ENCODE measurements at places on chromosomes 12 and 14. TPM values are rescaled to one million over a fixed set of nuclear protein-coding genes. Genes with fewer than 3 reads are reported as not detected.

Gene RIMBP2
- not detected for total RNA-seq

Gene SPTB
- 95.1 TPM for total RNA-seq

GRCh38 chr12:1250641-1251040 is 259.6 kb downstream of the ERC1 start:
- no peak for DNase-seq

DNA sequence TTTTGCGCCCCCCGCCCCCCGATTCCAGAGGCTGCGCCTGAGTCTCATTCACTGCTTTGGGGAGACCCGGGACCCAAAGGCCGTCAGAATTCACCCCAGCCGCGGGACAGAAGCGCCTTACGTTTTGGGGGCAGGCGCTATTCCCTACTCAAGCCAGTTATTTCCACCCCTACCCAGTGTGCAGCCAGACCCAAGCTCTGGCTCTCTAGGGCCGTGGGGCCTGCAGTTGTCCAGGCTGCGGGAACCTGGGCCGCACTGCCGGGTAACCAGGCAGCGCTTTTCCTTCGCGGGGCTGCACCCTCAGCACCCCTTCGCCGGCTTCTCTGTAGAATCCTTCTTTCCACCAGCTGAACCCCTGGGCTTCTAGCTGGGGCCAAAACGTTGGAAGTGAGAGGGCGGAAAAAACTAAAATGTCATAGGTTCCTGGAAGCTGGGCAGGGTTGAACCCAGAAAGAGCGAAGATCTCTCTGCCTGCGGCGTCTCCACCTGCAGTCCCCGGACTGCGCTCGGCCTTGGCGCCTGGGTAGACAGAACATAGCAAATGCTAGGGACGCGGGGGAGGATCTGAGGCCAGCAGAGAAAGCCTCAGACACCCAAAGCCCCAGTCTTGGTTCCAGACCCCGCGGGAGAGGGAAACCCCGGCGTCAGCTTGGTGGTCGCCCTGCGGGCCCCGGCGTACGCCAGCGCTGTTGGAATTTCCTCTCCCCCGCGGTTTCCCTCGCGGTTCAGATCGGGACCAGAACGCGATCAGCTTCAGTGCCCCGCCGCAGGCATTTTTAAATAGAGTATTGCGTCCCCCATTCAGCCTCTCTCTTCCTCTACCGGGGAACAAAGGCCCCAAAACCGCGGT is 18.3 kb downstream of the TBX3 start:
- DNase-seq: no peak

DNA sequence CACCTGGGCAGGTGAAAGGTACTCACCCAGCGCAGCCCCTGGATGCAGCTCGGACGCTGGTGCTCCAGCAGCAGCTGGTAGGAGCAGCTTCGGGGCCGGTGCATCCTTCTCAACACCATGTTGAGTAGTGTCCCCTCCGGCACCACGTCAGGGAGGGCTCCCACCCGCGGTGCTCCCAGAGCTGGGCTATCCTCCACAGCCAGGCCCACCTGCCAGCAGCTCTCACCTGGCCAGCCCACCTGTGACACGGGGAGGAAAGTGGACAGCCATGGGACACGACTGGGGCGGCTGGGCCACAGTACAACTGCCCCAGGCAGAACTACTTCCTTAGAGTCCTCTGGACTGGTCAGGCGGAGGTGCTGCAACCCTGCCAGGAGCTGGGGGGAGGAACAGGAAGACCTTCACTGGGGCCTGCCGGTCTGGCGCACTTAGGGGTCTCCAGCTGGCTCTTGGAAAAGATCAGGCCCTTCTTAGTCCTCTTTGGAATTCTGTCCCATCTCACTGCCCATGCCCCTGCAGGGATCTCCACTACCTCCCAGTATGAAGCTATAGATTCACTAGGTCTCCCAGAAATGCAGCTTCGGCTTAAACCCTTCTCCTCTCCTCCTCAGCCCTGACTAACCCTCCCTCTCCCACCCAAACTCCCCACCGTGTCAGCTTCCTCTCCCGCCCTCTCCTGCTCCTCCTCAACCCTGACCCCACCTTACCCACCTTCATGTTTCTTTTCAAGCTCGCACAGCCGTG is 668 bp downstream of the RAPGEF3 start:
- DNase-seq: no peak

DNA sequence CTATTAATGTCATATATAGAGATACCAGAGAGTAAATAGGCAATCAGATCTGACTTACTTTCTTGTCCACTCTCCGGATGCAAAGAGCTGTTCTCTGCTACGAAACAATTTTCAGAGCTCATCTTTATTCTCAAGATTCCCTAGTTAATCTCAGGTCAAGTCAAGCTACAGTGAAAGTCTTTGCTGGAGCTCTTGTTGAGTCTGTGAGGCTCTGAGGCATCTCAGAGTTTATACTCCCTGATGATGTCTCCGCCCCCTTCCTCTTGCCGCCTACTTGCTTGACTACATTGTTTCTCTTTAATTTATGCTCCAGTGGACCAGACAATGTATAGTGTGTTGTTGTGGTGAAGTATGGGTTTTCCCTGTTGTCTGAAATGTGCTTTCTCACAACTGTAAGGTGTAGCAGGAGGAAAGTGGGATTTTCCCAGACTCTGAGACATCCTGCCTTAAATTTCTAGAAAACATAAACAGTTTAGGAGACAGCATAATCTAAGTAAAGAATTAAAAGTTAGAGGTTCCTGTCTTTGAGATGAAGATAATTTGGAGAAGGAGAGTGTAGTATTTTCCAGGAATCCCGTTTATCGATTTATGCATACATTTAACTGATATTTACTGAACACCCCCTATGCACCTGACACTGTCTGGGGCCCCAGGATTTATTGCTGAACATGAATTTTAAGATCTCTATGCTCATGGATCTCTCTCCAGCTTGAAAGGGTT is at the start of gene CD69:
Gene CD69 (minus strand): TSS at position 203 of the 720 bp plus-strand sequence. CDS start 81 bp downstream, at position 122.
- DNase-seq: no peak

DNA sequence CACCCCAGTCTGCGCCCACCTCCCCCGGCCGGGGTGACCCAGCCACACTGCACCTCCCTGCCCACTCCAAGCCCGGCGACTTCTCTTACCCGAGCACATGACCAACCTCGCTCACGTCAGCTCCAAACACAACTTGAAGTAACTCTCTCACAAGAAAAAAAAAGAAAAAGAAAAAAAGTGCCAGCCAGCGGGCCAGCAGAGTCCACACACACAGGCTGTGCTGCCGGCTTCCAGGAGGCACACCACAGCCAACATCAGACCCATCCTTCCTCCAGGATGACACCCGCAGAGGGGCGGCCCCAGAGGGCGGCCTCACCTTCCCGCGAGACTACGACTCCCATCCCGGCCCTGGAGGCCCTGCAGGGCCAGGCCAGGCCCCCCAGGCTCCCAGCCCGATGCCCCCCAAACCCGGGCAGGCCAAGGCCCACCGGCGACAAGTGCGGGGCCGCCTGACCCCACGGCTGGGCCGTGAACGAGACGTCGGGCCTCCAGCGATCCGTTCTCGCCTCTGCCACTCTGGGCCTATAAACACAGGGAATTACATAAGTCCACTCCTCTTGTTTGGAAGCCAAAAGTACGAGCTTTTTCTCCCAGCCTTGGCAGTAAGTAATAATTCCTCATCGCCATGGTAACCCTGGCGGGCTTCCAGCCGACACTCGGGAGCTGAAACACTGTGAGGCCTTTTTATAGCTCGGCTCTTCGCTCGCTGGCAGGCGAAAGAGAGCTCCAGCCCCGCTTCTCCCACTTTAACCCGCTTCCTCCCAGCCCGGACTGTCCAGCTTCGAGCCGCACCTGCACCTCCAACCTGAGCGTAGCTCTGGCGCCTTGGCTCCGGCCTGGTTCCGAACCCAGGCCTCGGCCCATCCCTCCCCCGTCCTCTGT is 49.1 kb downstream of the NCOR2 start:
- peak; percentile 99 for DNase-seq

- no peak for DNase-seq
Observed at GRCh38 chr14:72722201-72722785, 171.6 kb downstream of the DPF3 start.

GRCh38 chr12:113427882-113428281 is 5.7 kb downstream of the SDSL start:
- no peak for DNase-seq

DNA sequence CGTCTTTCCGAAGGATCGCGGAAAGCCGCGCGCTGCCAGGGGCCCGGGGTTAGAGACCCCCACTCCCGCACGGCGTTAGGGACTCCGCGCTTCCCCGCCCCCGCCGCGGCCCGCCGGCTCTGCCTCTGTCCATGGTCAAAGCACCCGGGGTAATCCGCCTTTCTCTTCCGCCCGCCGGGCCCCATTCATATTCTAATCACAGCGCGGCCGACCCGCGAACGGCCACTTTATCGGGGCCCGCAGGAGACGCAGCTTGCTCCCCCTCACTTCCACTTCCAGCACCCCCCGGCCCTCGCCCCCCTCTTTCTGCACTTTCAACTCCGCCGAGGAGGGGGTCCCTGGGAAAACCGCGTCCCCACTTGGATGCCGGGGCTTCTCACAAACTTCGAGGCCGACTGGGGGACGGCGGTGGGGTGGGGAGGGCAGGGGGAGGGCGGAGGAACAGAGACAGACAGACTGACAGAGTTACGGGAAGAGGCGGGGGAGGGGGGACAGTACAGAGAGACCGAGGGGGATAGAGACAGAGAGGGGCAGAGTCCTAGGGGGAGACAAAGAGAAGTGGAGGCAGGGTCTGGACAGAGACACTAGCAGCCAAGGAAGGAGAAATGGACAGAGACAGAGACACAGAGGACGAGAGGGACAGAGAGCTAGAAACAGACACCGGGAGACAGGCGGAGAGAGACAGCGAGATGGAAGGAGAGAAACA is 1.1 kb upstream of the RFX4 start:
- no peak for DNase-seq

- DNase-seq: no peak
Observed at GRCh38 chr12:87140262-87140661, 884.1 kb upstream of the MGAT4C start.

Measured in heart right ventricle (tissue), 16 donors.